ENCODE measurements at places on chromosomes 3 and 15. TPM values are rescaled to one million over a fixed set of nuclear protein-coding genes. Genes with fewer than 3 reads are reported as not detected.
A peak's percentile ranks its signal among the peaks of the same experiment; 100 is the strongest.

Gene STARD9
- 6.4 TPM for total RNA-seq

Gene KLHL40
- total RNA-seq = not detected

DNA sequence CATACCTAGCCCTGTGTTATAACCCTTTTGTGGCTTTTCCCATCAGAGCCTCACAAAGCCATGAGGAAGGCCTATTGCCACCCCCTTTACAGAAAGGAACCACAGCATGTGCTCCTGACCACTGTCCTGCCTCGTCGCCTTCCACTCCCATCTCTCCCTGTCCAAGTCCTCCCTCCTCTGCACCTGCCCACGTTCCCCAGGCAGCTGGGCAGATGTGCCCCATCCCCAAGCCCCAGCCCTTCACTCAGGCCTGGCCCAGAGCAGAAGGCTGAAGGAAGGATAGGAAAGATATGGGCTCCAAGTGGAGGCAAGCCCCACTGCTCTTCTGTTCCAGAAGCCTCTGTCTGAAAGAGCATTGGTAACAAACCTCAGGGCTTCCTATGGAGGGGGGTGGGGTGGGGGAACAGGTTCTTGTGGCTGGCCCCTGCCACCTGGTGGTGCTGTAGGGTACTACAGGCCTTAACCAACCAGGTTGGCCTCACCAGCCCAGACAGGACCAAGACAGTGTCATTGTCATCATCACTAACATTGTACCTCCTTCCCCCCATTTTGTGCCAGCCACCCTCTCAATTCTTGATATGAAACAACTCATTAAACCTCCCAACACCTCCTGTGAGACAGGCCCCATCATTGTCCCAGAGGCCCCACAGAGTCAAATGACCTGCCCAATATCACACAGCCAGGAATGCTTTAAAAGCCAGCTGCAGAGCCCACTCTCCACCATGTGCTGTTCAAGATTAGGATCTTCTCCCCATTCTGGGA is 10.0 kb downstream of the POC1A start:
- no peaks in the 10 kb centered on the region for H3K36me3 ChIP-seq
- DNase-seq = peak; percentile 44
- peaks cover 2% of the 10 kb centered on the region for H3K4me1 ChIP-seq

GRCh38 chr3:8760091-8760490 is 9.3 kb downstream of the OXTR start:
- H3K27me3 ChIP-seq = no peaks in the 10 kb centered on the region
- DNase-seq = no peak
- peaks cover 27% of the 10 kb centered on the region for H3K4me1 ChIP-seq
- no peak overlapping the region for H3K4me3 ChIP-seq
- no peak overlapping the region for H3K27ac ChIP-seq
- H3K36me3 ChIP-seq = peaks cover 12% of the 10 kb centered on the region
